ENCODE measurements at places on chromosomes 16 and 17.

DNA sequence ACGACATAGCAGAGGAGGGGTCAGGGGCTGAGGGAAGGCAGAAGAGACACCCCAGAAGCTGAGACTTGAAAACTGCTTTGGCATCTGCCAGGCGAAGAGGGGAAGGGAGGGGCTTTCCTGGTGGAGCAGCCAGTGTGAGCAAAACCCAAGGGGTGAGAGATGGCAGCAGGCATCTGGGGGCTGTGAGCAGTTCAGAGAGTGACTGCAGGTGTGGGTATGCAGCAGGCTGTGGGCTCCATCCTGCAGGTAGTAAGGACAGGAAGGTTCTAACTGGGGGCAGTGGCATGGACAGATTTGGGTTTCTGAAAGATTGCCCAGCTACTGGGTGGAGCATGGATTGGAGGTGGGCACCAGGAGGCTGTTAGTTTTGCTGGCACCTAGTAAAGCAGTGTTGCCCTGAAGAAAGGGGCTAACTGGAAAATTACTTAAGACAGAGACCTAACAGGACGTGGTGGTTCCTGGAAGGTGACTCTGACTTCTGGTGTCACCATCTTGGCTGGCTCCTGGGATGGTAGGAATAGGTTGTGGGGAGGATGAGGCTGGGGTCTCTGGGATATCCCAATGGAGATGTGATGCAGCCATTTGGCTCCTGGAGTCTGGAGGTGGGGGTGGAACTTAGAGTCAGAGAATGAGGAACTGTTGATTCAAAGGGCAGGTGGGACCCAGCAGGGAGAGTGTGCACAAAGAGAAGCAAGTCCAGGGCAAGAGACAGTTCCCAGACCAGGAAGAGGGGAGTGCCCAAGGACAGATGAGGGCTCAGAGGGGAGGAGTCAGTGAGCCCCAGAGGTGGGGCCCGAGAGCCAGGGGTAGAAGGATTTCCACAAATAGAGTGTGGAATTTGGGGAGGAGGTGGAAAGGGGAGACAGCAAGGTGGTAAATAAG, 11.2 kb downstream of the BCL7C start:
- DNase-seq: no peak

- no peak for DNase-seq
Measured at GRCh38 chr16:51591480-51591879, 440.4 kb upstream of the SALL1 start.

- DNase-seq: no peak
Measured at GRCh38 chr17:62882878-62883277, 74.8 kb upstream of the MARCHF10 start.

DNA sequence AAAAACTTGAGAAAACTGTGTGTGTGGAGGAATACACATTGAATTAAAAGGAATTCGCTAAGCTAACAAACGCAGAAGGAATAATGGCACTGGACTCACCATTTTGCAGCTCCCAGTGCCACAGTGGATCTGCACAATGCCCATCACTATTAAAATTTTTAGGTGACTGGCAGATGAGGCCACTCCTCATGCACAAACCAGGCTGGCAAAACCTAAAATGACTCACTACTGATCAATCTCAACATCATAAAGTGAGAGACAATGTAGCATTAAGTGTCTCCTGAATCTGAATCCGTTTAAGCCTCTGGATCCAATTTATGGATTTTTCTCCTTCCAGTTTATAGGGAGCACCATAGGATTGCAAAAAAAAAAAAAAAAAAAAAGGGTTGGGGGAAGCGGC, 20.6 kb downstream of the MYH10 start:
- no peak for DNase-seq

- no peak for DNase-seq
Measured at GRCh38 chr17:16905593-16906191, 66.2 kb downstream of the TNFRSF13B start.

DNA sequence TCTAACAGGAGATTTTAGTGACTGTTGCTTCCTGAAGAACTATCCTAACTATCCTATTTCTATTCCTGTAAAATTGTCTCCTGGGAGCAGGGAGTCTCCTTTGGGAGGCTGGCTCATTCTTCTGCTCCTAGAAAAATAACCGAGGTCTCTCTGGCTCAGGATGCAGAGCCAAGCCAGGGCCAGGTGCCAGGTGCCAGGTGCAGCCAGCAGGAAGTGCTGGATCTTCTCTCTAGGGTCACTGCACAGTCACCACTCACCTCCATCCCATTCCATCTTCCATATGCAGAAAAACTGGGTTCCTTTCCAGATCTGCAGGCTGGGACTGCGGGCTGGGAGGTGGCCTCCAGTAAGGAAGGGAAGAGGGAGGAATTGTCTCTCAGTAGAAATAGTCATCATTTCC, 3.8 kb upstream of the TMC7 start:
- DNase-seq: peak; percentile 9

GRCh38 chr16:84774810-84775209, 45.0 kb upstream of the CRISPLD2 start:
- DNase-seq: no peak

DNA sequence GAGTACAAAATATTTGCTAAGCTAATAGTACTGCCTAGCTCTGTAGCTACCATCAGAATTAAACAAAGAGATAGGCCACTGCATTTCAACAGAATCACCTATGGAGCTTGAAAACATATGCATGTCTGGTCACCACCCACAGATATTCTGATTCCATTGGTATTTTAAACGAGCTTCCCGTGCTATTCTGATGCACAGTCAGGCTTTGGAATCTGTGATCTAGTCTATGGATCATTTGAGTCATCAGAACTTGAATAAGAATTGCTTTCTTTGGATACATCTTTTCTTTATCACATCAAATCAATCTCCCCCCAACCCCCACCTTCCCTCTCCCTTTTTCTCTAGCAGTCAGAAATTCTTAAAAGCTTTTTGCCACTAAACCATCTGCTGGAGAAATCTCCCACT, 124.7 kb downstream of the NPIPB5 start:
- DNase-seq: no peak

DNA sequence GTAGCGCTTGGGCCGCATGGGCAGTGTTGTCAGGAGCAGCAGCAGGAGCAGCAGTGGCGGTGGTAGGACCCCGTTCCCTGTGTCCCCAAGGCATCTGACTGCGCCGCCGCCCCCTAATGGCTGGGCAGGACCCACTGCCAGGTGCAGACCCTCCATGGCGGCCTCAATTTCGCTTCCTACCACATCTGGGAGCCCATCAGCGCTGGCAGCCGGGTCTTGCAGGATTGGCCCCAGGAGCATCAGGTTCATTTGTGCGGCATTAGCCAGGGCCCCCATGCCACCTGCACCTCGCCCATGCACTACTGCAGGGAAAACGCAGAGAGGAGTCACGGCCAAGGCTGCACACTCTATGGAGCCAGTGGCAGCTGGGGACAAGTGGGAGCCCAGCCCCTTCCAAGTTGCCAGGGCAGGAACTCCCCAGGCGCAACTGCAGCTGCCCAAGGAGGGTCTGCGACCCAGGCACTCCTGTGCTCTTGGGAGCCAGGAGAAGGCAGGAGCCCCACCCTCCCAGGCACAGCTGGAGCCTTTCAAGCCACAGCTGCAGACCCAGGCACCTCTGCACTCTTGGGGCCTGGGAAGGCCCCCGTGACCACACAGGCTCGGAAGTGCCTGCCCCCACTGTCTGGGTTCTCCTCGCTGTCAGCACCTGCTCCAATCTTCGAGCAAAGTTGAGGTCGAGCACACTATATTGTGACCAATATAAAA, 594.2 kb downstream of the KCNJ18 start:
- no peak for DNase-seq

DNA sequence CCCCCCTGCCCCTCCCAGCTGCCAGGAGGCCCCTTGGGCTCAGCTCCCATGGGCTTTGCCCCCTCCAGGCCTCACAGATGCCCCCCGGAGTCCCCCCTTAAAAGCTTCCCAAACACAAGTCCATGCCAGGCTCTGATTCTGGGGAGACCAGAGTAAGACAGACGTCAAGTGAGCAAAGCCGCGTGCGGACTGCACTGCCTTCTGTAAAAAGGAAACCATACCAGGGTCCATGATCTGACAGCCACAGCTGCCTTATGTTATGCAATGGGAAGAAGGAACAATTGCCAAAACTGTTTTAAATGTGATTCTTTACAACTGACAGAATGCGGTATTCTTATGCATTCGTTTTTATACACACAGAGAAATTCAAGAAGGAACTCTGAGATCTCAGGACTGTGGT, 17.9 kb upstream of the HEXD start:
- DNase-seq: no peak
